Stimulated activated CD4-positive, alpha-beta T cell treated with anti-CD3 and anti-CD28 coated beads, Interleukin-1b, Interleukin-23, amount 100 ng/mL, for 1 hour (primary cell): ENCODE measurements at places on chromosomes 7 and 10.

DNA sequence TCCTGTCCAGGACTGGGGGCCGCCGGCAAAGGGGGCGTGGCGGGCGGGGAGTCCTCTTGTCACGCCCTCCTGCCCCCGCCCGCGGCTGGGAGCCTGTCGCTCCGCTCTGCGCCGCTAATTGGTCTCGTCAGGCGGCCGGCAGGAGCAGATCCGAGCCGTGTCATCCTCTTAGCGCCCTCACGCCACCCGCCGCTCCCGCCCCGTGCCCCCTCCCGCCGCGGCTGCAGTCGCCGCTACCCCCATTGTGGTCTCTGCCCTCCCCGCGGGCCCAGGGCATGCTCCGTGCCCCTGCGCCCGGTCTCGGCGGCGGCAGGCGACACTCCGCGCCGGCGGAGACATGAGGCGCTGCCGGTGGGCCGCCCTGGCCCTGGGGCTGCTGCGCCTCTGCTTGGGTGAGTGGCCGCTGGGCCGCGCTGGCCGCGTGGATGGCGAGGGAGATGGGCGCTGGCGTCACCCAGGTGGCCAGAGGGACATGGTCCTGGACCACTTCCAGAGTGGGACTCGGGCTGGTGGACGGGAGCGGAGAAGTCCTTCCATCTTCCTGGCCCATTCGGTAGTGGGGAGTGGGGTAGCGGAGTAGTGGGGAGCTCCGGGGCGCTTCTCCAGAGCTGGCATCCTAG is at the start of gene CDHR1:
Gene CDHR1 (plus strand): TSS at position 114 of the 620 bp plus-strand sequence. CDS start 224 bp downstream, at position 338.
- DNase-seq, result no peak

- DNase-seq, result no peak
Measured at GRCh38 chr7:148556892-148557291, 33.7 kb upstream of the C7orf33 start.

DNA sequence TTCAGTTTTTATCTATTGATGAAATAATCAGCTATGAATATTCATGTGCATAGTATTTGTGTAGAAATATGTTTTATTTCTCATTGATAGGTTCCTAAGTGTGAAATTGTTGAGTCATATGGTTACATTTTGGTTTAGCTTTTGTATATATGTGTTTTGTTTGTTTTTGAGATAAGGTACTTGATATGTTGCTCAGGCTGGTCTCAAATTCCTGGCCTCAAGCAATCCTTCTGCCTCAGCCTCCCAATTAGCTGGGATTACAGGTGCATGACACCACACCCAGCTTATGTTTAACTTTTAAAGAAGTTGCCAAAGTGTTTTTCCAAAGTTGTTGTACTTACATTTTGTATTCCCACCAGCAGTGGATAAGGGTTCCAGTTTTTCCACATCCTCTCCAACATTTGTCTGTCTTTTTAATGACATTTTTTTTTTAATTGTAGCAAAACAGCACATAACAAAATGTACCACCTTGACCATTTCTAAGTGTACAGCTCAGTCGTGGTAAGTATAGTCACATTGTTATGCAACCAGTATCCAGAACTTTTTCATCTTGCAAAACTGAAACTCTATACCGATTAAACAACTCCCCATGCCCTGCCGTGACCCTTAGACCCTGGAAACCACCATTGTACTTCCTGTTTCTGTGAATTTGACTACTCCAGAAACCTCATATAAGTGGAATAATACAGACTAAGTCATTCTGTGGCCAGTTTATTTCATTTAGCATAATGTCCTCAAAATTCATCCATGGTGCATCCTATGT is 12.6 kb upstream of the UBE2D1 start:
- no peak for DNase-seq

DNA sequence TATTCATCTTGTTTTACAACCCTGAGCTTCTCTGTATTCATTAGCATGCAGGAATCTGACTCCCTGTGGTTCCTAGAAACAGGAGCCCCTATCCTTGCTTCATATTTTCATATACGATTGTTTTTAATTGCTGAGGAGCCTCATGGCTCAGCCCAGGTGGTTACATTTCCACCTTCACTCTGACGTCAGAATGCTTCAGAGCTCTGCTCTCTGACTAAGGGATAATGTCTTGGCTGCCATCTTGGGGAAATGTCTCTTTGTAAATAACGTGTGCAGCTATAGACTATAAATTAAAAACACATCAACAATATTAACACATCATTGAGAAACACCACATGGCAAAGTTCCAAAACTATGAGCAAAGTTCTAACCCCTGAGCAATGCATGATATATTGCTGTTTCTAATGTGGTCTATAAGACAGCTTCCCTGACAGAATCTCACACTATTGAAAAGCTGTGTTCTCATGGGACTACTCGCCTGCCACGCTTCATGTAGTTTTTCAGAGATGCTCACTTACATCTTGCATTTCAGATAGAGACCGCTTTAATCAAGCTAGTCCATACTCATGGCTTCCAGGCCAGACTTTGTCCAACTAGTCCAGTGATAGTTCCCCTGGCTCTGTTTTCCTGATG is 227.0 kb downstream of the SORCS3 start:
- no peak for DNase-seq

DNA sequence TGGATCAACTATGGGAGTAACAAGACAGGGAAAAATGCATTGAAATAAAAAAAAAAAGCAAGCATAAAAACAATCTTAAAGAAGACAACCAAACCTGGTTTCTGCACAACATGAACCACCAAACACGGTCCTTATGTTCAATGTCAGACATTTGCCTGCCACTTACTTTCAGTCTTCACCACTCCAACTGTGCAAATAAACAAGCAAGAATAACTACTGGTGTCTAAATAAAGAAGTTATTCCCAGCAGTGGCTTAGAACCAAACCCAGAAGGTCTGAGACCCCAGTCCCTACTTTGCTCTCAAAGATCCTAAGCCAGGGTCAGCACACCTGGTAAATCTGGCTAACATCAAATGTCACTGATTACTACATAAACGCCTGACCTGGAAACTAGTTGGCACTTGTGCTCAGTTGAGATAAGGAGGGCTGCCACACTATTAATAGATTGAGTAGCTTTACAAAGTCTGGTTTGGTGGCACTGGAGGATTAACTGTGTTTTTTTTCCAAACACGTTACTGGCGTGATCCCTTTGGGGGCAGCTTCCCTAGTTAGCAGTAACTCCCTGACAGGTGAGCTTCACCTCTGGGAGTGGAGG is 62.7 kb upstream of the ABLIM1 start:
- no peak for DNase-seq

DNA sequence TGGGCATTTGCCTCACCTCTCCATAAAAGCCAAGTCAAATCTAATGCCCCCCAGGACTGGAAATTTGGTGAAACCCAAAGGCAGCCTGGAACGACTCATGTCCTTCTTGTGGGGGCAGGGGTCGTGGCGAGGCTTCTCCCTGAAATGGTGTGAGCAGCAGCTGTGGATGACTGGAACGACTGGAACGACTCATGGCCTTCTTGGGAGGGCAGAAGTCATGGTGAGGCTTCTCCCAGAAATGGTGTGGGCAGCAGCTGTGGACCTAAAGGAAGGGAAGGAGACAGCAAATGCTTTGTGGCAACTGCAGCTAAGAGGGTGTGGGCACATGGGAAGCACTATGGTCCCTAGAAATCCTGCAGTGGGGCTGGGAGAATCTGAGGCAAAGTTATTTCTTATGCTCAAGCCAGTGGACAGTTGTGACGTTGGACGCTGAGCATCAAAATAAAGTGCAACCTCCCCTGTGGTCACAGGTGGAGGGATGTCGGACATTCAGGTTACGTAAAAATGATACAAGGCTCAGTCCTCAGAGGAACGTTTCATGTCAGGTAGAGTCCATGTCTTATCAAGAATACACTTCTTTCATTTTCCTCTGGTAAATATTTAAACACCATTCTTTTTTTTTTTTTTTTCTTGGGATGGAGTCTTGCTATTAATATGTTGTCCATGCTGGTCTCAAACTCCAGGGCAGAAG is 107.0 kb upstream of the KIF5B start:
- no peak for DNase-seq

- DNase-seq, result no peak
Measured at GRCh38 chr10:23556727-23557440, 118.0 kb downstream of the OTUD1 start.

- no peak for DNase-seq
Measured at GRCh38 chr7:137816696-137817320, 30.0 kb downstream of the DGKI start.

DNA sequence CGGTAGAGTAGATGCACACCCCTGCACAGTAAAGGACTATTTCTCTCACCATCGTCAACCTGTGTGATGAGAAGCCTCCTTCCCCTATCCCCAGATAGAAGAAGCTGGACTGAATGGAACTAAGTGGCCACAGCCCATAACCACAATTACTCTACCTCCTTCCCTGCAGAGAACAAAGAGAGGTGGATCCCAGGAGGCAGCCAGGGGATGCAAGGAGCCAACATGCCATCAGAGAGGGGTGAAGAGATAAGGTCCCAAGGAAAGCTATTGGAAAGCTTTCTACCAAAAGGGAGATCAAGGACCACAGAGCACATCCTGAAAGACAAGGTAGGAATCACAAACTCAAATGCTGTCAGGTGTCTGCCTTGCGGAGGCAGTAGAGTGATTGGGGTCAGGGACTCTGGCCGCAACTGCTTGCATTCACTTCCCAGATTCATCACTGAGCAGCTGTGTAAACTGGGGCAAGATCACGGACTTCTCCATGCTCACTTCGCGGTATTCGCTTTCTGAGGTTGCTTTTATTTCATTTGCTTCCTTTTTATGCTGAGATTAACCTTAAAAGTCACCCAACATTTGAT is 81.6 kb upstream of the MYO3A start:
- no peak for DNase-seq

- DNase-seq, result no peak
Measured at GRCh38 chr10:1264001-1264400, 207.8 kb downstream of the WDR37 start.

DNA sequence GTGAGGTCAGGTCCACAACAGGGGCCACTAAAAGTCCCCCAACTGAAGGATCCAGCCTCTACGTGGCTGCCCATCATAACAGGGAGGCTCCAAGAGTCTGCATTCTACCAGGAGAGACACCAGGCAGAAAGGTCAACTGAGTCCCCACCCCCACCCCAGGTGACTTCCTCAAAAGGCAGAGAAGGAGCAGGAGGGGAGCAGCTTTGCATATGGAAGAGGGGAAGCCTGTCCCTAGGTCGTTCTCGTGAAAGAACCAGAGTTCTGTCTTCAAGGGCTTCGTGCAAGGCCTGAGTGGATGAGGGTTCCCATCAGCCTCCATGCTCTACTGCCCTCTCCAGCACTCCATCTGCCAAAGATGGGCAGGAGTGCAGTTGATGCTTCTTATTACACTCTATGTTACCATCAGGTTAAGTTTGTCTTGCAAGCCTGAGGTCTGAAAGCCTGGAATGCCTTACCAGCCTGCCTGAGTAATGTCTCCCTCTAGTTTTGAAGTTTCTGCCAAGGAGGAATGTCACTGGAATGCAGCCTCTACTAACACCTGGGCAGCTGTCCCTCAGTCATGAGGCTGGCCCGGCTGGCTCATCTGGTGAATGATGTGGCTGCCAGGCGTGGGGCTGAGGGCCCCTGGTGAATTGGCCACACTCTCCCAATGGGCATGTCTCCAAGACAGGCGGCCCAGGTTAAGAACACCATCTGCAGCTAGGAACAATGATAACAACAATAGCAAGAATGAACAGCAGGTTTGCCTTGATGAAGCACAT is 54.3 kb upstream of the SMNDC1 start:
- no peak for DNase-seq

DNA sequence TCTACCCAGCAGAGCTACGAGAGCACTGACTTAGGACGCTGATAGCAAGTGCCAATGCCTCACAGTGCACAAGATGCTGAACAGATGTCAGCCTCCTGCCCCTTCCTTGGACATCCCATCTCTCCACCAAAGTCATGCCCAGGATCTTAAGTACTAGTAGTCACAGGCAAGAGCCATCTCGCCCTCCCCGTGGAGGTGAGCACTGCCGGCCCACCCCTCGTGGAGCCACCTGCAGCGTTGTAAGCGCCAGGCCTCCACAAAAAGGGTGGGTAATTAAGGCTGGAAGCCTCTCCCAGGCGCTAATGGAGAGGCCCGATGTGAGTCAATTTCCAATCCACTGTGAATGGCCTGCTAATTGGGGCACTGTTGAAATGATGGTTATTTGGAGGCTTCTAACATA is 156.2 kb downstream of the GRID1 start:
- no peak for DNase-seq

- DNase-seq, result no peak
Measured at GRCh38 chr7:47405921-47406800, 175.8 kb downstream of the TNS3 start.

- no peak for DNase-seq
Measured at GRCh38 chr7:38429057-38429456, 155.6 kb upstream of the TARP start.

- DNase-seq, result no peak
Measured at GRCh38 chr7:22375359-22376048, 18.6 kb upstream of the RAPGEF5 start.

- DNase-seq, result no peak
Measured at GRCh38 chr7:110877016-110877415, 213.9 kb upstream of the LRRN3 start.

- DNase-seq, result no peak
Measured at GRCh38 chr10:20166096-20166675, 350.0 kb downstream of the PLXDC2 start.

GRCh38 chr10:36597756-36598320 is 527.6 kb upstream of the ANKRD30A start:
- DNase-seq, result no peak

- DNase-seq, result no peak
Measured at GRCh38 chr7:149598721-149599308, 101.2 kb upstream of the ZNF746 start.

GRCh38 chr10:128298587-128298986 is 172.4 kb upstream of the MKI67 start:
- DNase-seq, result no peak

- DNase-seq, result no peak
Measured at GRCh38 chr10:6746782-6747181, 166.7 kb upstream of the PRKCQ start.

DNA sequence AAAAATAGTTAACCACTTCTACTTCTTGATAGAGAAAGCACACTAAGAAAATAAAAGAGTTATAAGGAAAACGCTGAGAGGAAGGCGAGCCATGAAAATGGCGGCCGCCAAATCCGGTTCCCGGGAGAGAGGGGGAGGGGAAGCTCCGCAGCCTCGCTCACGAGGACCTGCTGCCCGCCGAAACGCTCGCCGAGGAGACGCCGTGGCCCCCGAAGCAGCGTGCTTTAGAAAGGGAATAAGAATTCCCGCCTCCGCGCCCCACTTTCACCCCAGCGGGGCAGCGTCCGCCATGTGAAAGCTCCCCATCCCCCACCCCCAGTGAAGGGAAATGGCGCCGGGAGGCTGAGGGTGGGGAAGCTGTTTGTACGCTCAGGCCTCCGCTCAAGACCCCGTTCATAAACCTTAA is 505 bp downstream of the HNRNPA2B1 start:
- DNase-seq, result peak; percentile 61

GRCh38 chr10:73773152-73773879 is 8.5 kb upstream of the CHCHD1 start:
- no peak for DNase-seq

GRCh38 chr7:34087892-34088891 is 182.9 kb downstream of the BMPER start:
- DNase-seq, result no peak

DNA sequence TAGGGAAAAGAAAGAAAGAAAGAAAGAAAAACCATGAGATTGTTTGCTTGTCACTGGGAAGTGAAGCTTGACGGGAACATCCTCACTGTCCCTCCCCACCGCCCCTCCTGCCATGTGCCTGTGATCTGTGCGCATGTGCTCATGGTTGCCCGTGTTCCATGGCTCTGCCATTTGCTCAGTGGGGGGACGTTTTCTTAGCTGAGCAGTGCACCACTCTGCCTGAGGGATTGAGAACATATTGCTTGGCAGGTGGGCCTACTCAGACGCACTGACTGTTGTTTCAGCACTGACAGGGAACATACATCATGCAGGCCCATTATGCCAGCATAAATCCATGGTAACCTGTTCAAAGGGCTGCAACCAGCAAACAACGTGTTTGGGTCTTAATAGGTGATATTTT is 747.9 kb upstream of the GALNT17 start:
- DNase-seq, result no peak
